ENCODE measurements at places on chromosomes 11 and 22. TPM values are rescaled to one million over a fixed set of nuclear protein-coding genes. Genes with fewer than 3 reads are reported as not detected.

The CDCA5 gene
- 6.4 TPM for total RNA-seq

The ELFN2 gene
- 0.53 TPM for total RNA-seq

The SMCO4 gene
- total RNA-seq: 36.1 TPM

GRCh38 chr11:3840004-3840869, 522 bp downstream of the RHOG start:
- no peaks in the 10 kb centered on the region for H3K27me3 ChIP-seq
- peak overlapping the region; percentile 93 for H3K4me3 ChIP-seq
- H3K27ac ChIP-seq: peak overlapping the region; percentile 99
- no peaks in the 10 kb centered on the region for H3K36me3 ChIP-seq

DNA sequence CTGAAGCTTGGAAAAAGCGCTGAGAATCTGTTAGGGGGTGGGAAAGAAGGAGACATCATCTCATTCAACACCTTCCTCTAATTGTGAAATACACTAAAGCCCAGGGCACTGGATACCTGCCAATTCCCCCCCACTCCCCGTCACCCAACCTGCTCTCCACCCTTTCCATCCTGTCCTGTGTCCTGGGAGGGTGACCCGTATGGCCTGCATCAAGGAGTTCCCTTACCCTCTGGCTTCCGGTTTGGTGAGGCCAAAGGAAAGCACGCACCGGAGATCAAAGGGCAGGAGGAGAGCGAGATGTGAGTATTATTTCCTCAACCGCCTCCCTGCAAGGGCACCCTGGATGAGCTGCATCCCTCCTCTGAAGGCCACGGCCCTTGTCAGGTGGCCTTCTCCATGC, 65.0 kb upstream of the PTPRJ start:
- H3K36me3 ChIP-seq: no peaks in the 10 kb centered on the region
- H3K4me3 ChIP-seq: no peak overlapping the region
- no peaks in the 10 kb centered on the region for H3K27me3 ChIP-seq
- DNase-seq: no peak
- peaks cover 14% of the 10 kb centered on the region for H3K4me1 ChIP-seq
- no peak overlapping the region for H3K27ac ChIP-seq

DNA sequence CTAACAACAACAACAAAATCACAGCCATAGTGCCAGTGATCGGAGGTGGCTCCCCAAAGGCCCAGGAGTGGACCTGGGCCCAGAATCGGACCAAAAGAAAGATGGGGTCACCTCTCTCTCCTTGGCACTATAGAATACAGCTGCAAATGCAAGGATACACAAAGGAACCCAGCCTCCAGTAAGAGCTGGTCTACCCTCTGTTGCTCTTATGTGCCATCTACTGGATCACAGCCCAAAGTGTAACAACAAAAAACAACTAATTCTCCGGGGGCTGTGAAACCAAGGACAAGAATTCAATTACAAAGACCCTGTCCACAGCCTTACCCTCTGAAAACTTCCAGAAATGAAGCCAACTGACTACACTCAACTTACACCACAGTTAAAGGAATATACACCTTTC, 21.6 kb downstream of the OR8G5 start:
- H3K27ac ChIP-seq: no peak overlapping the region
- no peak overlapping the region for H3K4me3 ChIP-seq
- H3K27me3 ChIP-seq: no peaks in the 10 kb centered on the region
- H3K36me3 ChIP-seq: no peaks in the 10 kb centered on the region
- no peak for DNase-seq

GRCh38 chr22:34055525-34056200, 135.4 kb upstream of the LARGE1 start:
- peak; percentile 62 for DNase-seq
- H3K36me3 ChIP-seq: no peaks in the 10 kb centered on the region
- peaks cover 16% of the 10 kb centered on the region for H3K27me3 ChIP-seq
- H3K27ac ChIP-seq: no peak overlapping the region
- H3K4me3 ChIP-seq: no peak overlapping the region

- H3K27ac ChIP-seq: no peak overlapping the region
- no peak for DNase-seq
- H3K27me3 ChIP-seq: no peaks in the 10 kb centered on the region
These were observed 4.6 kb downstream of the PICALM start for GRCh38 chr11:86064220-86064803.

- H3K27ac ChIP-seq: no peak overlapping the region
- peaks cover under 1% of the 10 kb centered on the region for H3K4me1 ChIP-seq
- no peak overlapping the region for H3K4me3 ChIP-seq
- H3K36me3 ChIP-seq: no peaks in the 10 kb centered on the region
These were observed 231.5 kb downstream of the MIAT start for GRCh38 chr22:26888887-26889286.

Data from hepatocyte (in vitro differentiated cells).